ENCODE measurements at places on chromosomes 12 and 14. TPM values are rescaled to one million over a fixed set of nuclear protein-coding genes. Genes with fewer than 3 reads are reported as not detected.

GRCh38 chr14:105139212-105139825 is 29.3 kb downstream of the JAG2 start:
- no peak for DNase-seq

Gene ZNF384
- 34.4 TPM for total RNA-seq

DNA sequence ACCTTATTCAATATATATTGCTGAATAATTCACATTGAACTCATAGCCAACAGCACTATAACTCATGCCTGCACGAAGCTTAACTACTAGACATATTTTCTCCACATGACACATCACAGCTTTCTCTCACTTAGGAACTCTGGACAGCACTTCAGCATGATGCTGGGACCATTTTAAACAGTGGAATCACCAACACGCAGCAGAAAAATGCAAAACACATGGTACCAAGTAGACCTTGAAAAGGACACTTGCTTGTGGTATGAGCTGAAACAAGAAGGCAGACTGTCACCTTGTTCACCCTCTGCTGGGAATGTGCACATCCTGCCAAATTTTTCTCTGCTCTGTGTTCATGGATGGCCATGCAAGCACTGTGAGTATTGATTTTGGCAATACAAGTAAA is 34.8 kb upstream of the CD9 start:
- DNase-seq, result no peak

Gene ADAMTS20
- total RNA-seq, result 0.90 TPM

- DNase-seq, result no peak
Observed at GRCh38 chr14:54650959-54651351, 84.0 kb downstream of the SAMD4A start.

Gene GDF3
- 144 TPM for total RNA-seq

Gene HSP90AA1
- 183 TPM for total RNA-seq

DNA sequence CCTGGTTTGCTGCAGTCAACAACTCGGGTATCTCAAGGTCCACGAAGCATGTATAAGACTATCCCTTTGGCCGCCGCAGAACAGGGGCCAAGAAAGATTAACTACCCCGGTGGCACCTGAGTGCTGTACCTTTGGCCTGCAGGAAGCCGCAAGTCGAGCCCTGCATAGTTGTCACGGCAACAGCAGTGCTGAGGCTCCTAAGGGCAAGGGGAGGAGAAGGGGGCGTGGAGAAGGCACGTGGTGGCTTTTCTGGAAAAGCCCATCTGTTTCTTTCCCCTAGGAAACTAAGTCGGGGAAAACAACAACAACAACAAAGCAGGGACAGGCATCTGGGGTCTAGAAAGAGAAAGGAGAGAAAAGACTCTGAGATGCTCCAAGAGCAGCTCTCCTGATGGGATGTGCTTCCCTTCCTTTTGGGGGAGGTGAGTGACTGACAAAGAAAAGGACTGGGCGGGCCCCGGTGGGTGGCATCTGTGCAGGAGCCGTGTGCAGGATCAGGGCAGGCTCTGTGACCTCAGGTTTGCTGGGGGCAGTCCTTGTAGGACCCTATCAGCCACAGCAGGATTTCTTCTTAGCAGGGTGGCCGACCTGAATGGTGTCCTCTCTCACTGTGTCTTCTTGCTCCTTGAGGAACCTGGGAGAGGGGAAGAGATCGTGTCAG is 123.9 kb downstream of the PRMT8 start:
- peak; percentile 64 for DNase-seq

DNA sequence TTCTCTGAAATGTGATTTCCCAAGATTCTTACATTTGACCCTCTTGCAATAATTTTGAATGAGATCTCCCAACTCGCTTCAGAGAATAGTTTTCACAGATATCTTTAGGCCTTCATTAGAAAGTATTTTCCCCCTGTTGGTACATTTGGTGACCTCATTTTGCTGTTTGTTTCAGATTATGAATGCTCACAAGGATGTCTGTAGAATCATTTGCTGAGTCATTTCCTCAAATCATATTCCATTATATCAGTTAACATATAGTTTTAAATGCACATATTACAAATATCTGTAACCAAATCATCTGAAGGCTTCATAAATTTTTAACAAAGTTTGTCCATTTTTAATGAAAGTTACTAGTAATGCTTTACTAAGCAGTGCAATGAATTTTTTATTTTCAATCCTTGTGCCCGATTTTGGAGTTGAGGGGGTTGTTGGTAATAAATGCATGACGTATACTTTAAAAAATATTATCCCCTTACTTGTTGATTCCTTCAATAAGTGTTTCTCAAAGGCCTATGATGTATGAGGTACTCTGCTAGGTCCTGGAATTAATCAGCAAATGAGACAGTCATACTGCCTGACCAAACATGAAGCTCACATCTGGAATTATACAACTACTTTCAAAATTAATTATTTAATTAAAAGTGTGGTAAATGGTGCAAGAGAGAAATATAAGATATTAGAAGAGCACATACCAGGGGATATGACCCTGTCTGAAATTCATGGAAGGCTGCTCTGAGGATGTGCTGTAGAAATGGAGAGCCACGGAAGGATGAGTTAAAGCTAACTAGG is 126.9 kb upstream of the RAP1B start:
- no peak for DNase-seq

- peak; percentile 65 for DNase-seq
Observed at GRCh38 chr12:72272731-72273498, 745 bp downstream of the TRHDE start.

DNA sequence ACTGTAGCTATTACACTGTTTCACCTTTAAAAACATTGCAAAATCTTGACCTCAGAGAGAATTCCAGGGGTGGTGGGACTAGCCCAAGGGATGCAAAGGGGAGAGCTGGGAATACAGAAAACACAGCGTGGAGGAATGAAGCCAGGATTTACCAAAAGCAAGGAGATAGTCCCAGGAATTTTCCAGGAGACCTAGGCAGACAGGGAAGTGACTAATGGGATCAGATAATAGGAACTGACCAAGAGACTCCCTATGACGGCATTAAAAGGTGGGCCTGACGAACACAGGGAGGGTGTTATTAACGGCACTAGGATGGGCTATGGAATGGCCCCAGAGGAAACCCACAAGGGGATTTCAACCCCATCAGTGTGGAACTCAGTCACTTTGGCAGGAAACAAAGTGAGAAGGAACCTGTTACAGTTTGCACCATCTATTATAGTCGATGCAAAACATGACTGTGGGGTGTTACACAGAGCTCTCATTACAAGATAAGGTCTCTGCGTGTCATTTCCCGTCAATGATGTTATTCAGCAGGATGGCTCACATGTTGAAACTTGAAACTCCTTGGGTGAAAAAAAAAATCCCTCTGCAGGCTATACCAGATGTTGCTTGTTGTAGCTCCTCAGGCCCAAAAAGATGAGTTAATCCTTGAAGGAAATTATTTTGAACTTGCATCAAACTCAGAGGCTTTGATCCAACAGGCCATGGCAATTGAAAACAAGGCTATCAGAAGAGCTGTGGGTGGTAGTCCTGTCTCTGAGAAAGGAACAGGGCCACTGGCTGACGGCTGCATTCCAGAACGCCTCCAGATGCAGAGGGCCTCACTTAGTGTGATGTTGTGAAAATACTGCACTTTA is 58.7 kb downstream of the DRAM1 start:
- no peak for DNase-seq

DNA sequence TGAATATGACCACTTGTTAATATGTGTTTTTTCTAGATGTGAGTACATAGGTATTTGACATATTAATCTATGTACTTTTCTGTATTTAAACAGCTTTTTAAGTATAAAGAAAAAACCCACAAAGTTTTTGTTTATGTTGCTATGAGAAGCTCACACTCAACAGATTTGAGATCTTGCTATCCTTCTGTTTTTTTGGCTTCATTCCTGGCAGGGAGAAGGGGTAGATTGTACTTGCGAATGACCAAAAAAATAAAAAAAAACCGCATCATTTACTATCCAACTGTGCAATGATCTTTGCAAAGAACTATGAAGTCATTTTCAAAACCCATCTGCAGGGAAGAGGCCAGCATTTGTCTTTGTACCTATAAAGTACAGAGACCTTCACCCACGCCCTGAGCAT is 28.4 kb upstream of the TBX5 start:
- no peak for DNase-seq

DNA sequence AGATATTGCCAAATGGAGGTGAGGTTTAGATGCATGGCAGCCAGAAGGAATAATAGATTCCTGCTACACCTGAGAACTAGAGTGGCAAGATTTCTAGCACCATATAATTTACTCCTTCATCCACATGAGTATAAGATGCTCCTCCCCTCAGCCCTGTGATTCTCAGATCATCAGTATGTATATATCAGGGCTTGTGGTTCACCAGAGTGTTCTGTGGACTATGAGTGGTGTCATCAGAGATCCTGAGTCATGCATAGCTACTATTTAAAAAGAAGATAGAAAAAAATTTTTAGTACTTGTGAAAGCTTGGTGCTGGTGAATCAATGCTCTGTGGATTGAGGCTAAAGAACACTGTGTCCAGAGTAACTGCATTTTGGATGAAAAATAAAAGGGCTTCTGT is 285.9 kb downstream of the BMP4 start:
- no peak for DNase-seq

Gene TMEM119
- 0.85 TPM for total RNA-seq

Gene GPN3
- 37.5 TPM for total RNA-seq

Gene PLA2G1B
- total RNA-seq, result not detected

- no peak for DNase-seq
Observed at GRCh38 chr14:90330203-90331196, 1.2 kb downstream of the NRDE2 start.

DNA sequence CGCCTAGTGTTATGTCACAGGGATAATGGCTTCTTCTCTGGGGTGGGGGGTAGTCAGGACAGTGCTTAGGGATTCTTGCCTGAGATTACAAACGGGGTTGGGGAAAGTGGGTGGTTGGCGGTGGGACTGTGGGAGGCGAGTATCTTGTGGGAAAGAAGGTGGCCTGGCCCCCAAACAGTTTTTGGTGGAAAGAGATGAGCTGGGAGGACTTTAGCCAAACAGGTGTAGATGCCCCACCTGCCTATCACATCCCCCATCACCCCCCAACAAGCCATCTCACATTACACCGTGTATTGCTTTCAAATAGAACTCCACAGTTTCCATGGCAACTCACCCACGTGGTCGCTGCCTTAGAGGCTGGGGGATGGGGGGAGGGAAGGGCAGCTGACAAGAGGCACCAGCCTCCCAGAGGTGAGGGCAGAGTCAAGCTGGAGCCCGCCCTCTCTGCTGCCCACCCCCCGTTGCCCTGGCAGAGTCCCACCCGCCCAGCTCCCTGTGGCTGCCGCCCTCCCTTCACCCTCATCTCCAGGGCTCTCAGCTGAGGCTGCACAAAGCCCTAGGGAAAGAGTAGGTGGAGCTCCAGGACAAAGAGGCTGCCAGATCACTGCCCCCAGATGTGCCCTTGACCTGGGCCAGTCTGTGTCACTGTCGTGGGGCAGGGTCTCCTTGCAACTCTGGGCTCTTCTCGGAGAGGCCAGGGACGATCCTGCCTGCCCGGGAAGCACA is 98.3 kb downstream of the LRRC74A start:
- peak; percentile 97 for DNase-seq
